ENCODE measurements at places on chromosomes 2 and 18. TPM values are rescaled to one million over a fixed set of nuclear protein-coding genes. Genes with fewer than 3 reads are reported as not detected.

Gene CCT4
- 91.0 TPM for total RNA-seq

Gene CYS1
- total RNA-seq: not detected

Gene LRPPRC
- 61.5 TPM for total RNA-seq

Gene EMILIN1
- 0.81 TPM for total RNA-seq

Gene DLGAP1
- total RNA-seq: 0.67 TPM

Gene SOWAHC
- total RNA-seq: 1.5 TPM

Gene DRC1
- total RNA-seq: not detected

Gene SIX2
- total RNA-seq: not detected

Gene CXCR2
- not detected for total RNA-seq

Gene THSD7B
- not detected for total RNA-seq

Gene CYP1B1
- 5.8 TPM for total RNA-seq

Gene ZNF519
- 13.6 TPM for total RNA-seq

Gene PLCD4
- 0.26 TPM for total RNA-seq

Gene DNAH7
- not detected for total RNA-seq

Gene LYPD1
- total RNA-seq: not detected

Gene SLC16A14
- 0.14 TPM for total RNA-seq

Gene RSAD2
- total RNA-seq: 3.8 TPM

Gene TMEM87B
- 28.6 TPM for total RNA-seq

Gene ABCB11
- total RNA-seq: not detected

Gene MC4R
- total RNA-seq: not detected

Gene STEAP3
- 0.32 TPM for total RNA-seq

Gene HOXD3
- not detected for total RNA-seq

Gene KIF5C
- 21.1 TPM for total RNA-seq

Gene ABCA12
- not detected for total RNA-seq

Gene CLASP1
- total RNA-seq: 68.7 TPM

Gene GAL3ST2
- 0.39 TPM for total RNA-seq

Gene HNMT
- total RNA-seq: 1.1 TPM

Gene EN1
- total RNA-seq: not detected

Gene ASPRV1
- total RNA-seq: 2.3 TPM

Gene LYG2
- total RNA-seq: not detected

Gene PLCL1
- 16.9 TPM for total RNA-seq

Gene FTCDNL1
- 1.9 TPM for total RNA-seq

Measured in CD4-positive, alpha-beta memory T cell (primary cell).